Mesenteric fat pad (tissue), 1 donor: ENCODE measurements at places on chromosomes 16 and 17. TPM values are rescaled to one million over a fixed set of nuclear protein-coding genes. Genes with fewer than 3 reads are reported as not detected.

DNA sequence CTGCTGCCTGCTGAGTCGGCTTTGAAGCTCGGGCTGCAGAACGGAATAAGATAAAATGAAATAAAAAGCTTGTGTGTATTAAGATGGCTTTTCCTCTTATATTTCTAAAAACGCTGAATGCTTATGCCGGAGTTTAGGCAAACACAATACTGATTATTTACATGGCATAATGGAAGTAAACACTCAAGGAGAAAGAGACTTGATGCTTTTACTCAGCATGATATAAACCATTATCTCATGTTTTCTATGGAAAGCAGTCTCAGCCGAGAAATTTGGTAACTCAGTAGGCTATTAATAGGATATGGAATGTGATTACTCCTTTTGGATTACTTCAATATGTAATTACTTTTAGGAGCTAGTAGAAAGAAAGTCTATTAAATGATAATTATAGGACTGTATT lies 153.3 kb downstream of the CDH11 start:
- DNase-seq = no peak

Gene GPRC5B
- 33.1 TPM for total RNA-seq

- no peak for DNase-seq
Observed at GRCh38 chr16:23055481-23055880, 93.8 kb downstream of the USP31 start.

- no peak for DNase-seq
Observed at GRCh38 chr17:1150863-1151600, 28.7 kb downstream of the ABR start.

Gene KRT28
- total RNA-seq = not detected

Gene NSRP1
- total RNA-seq = 37.1 TPM

- DNase-seq = no peak
Observed at GRCh38 chr17:76934561-76935320, 66.5 kb downstream of the MGAT5B start.

DNA sequence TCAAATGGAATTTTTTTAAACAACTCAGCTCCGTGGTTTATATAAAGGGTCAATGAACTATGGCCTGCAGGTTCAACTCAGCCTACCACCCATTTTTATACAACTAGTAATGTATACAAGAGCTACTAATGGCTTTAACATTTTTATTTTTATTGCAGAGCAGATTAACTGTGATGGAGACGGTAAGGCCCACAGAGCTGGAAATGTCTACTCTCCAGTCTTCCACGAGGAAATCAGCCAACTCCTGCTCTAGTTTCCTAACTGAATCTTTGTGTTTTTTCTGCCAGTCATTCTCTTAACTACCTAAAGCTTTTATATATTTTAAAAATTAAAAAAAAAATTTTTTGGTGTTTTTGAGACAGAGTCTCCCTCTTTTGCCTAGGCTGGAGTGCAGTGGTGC lies 385.1 kb upstream of the MAF start:
- DNase-seq = no peak

DNA sequence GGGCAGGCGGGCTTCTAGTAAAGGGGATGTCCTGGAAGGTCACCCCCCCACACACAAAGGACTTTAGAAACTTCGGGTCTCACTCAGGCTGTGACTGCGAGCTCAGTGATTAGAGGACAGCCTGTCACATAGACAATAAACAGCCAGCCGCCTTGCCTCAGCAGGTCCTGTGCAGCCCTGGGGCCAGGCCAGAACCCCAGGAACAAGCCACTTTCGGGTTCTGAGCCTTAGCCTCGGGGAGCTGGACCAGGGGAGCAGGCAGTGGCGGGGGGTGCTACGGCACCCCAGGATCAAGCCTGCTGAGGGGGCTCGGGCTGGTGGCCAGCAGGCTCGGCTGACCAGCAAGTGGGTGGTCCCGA lies 1.1 kb downstream of the GAS7 start:
- DNase-seq = no peak

DNA sequence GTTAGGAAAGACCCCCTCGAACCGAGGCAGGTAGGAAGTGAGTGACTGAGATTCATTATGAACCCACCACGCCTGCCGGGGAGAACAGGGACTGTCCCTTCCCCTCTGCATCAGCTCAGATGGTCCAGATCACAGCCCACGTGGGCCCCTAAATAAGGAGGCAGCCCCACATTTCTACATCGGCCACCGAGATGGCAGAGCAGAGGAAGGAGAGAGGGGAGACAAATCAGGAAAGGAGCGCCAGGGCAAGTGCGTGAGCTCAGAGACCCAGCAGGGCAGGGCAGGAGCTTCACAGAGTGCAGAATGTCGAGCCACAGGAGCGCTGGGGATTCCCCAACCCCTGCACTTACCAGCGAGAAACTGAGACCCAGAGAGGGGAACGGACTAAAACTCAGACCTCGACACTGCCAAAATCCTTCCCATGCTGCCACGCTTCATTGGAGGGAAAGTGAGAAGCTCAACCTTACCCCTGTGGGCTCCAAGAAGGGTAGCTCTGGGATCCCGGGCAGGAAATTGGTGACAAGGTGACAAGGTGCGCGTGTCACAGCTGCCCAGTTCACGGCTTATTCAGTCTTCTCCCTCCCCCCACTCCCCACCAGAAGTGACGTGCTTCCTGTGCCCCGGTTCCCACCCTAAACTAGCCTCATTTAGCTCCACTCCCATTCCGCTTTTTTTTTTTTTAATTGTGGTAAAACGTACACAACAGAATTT lies at the start of gene ICAM2:
TSS of gene ICAM2 (minus strand) at position 578 of the 711 bp plus-strand sequence. CDS start 13,942 bp downstream, outside the sequence.
- no peak for DNase-seq

Gene NKD1
- 2.4 TPM for total RNA-seq

DNA sequence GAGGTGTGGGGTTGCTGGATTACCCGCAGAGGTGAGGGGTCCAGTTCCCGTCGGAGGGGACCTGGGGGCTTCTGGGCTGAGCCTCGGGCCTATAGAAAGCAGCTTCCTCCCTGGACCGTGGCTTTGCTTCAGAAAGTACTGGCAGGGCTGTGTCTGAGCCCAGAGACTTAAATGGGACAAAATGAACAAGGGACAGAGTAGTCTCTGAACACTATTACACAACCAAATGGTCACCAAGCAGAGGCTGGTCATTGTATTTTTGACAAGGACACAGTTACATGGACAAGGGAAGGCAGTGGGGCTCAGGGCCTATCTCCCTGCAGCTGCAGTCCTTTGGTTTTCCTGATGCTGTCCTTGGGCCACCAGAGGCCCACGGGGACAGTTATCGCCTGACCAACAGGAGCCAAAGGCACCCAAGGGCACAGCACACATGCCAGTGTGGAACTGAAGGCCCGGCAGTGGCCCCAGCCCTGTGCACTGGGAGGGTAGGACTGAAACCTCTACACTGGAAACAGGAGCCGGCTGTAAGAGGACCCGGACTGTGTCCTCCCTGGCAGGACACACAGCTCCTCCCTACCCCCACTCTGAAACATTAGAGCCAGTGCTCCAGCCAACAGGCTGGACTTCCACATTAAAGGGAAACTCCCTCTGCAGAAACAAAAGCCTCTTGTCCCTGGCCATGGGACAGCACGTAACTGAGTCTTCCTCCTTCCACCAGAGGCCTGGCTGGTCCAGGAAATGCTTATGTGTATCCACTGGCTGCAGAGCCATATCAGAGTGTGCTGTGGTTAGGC lies 26.0 kb upstream of the ERN1 start:
- no peak for DNase-seq

DNA sequence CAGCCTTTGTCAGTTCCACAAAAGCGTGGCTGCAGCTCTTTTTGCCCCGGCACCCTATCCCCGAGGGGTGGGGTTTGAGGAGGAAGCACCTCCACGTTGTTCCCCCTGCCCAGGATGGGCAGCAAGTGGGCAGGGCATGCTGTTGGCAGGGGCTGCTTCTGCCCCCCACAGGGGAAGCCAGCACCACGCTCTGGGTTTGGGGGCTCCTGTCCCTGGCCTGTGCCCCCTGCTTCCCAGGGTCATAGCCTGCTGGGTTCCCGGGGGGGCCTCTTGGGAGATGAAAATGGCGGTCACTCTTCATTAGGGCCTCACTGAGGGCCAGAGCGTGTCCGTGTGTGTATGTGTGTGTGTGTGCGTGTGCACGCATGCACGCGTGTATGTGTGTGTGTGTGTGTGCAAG lies 22.8 kb downstream of the LASP1 start:
- no peak for DNase-seq

DNA sequence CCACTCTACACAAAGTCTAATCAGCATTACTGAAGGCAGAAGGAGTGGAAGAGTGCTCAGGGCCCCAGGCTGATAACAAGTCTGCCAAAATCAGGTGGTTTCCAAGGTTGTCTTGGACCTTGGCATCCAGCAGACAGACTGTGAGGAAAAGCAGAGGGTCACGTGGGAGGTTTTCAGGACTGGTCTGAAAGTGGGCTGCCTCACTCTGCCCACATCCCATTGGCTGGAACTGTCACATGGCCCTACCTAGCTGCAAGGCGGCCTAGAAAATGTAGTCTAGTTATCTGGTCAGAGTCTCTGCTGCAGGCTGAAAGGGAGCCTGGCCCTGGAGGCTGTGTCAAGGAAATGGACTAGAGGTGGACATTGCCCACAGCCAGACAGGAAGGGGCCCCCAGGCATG lies 310.7 kb upstream of the ASIC2 start:
- no peak for DNase-seq

DNA sequence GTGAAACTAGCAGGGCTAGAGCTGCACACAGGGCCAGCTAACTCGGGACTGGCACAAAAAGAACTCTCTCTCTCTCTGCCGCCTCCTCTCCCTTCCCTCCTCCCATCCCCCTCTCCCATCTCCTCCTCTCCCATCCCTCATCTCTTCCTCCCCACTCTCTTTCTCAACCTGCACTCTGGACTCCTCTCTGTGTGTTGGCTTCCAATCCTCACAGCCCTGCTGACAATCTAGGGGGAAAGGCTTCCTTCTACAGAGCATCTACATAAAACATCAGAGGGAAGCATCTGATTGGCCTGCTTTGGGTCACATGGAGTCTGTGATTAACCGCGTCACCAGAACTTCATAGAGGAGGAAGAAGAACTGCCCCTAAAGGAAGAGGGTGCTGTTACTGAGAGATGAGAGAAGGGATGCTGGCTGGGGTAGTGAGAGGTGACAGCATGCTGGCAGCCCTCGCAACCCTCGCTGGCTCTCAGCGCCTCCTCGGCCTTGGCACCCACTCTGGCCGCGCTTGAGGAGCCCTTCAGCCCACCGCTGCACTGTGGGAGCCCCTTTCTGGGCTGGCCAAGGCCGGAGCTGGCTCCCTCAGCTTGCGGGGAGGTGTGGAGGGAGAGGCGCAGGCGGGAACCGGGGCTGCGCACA lies 12.8 kb upstream of the ZFP90 start:
- no peak for DNase-seq

- no peak for DNase-seq
Observed at GRCh38 chr17:57600074-57600473, 145.0 kb downstream of the CCDC182 start.

DNA sequence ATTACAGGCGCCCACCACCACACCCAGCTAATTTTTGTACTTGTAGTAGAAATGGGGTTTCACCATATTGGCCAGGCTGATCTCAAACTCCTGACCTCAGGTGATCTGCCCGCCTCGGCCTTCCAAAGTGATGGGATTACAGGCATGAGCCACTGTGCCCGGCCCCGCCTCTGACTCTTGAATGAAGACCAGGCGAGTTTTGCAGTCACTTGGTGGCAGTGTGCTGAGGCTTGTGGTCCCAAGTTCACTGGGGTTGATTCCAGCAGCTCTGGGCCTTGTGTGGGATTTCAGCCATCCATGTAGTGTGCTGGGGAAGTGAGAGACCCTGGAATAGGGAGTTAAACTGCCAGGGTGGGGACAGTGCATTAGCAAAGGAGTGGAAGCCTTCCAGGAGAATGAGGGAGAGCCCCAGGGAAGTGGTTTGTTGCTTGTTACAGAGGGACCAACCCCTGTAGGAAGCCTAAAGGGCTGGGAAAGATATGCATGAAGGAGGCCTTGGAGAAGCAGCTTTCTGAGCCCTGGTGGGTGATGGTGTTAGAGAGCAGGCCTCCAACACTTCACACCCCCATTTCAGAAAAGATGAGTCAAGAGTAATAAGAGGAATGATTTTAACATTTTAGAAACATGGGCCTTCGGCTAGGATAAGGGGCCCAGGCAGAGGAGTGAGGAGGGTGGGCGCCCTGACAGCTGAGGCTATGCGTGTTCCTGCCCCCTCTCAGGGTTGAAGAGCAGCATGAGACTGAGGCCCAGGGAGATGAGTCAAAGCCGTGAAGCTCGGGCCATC lies 14.5 kb downstream of the PSKH1 start:
- DNase-seq = no peak

Gene PPY
- total RNA-seq = not detected

- DNase-seq = no peak
Observed at GRCh38 chr17:34451313-34451712, 88.3 kb upstream of the CCL1 start.

Gene RHBDL3
- total RNA-seq = 0.87 TPM

Gene MPO
- 0.35 TPM for total RNA-seq

GRCh38 chr17:740240-741017 lies 8.0 kb downstream of the TLCD3A start:
- no peak for DNase-seq

- DNase-seq = no peak
Observed at GRCh38 chr16:10239640-10240039, 57.4 kb upstream of the GRIN2A start.

DNA sequence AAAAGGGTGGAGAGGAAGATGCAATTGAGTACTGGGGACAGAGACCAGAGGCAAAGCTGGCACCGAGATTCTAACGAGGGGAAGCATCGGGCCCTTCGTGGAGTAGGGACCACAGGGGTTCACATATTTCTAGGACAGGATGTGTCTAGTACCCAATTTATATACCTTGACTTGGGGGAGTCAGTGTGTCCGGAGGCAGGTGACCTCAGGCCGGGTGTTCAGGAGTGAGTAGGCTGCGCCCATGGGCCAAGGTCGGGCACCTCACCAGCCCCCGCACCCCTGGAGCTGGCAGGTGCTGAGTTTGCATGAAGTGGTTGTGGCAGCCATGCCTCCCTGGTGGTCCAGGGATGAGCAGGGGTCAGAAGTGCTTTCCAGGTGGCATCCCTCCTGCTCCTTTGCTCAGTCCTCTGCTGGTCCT lies 8.6 kb upstream of the NXPH3 start:
- DNase-seq = no peak

GRCh38 chr16:73166947-73167550 lies 119.1 kb upstream of the ZFHX3 start:
- DNase-seq = no peak

Gene NAGPA
- total RNA-seq = 12.1 TPM

Gene SULT1A3
- 9.4 TPM for total RNA-seq

Gene LPO
- not detected for total RNA-seq

GRCh38 chr17:51611585-51611984 lies 351.2 kb downstream of the UTP18 start:
- no peak for DNase-seq

GRCh38 chr17:5184288-5184687 lies 7.4 kb downstream of the ZNF594 start:
- no peak for DNase-seq

DNA sequence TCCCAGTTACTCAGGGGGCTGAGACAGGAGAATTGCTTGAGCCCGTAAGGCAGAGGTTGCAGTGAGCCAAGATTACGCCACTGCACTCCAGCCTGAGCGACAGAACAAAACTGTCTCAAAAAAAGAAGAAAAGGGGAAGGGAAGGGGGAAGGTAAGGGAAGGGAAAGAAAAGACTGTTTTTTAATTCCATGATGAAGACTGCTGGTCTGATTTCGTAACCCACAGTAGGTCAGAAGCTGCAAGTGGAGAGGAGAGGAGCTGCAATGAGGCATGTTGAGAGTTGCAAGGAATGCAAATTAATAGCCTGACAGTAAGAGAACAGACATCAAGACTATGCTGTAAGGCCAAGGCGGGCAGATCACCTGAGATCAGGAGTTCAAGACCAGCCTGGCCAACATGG lies 33.3 kb downstream of the HELZ start:
- no peak for DNase-seq
